Activated CD4-positive, alpha-beta T cell treated with anti-CD3 and anti-CD28 coated beads, Interleukin-2, amount 50 U/mL, for 4 hours (primary cell): ENCODE measurements at places on chromosomes 6 and 20.

GRCh38 chr6:3456898-3457709 is at the start of gene SLC22A23:
Gene SLC22A23 (minus strand): TSS chr6:3457050. CDS start chr6:3456559, 491 bp downstream.
- peak; percentile 66 for DNase-seq

DNA sequence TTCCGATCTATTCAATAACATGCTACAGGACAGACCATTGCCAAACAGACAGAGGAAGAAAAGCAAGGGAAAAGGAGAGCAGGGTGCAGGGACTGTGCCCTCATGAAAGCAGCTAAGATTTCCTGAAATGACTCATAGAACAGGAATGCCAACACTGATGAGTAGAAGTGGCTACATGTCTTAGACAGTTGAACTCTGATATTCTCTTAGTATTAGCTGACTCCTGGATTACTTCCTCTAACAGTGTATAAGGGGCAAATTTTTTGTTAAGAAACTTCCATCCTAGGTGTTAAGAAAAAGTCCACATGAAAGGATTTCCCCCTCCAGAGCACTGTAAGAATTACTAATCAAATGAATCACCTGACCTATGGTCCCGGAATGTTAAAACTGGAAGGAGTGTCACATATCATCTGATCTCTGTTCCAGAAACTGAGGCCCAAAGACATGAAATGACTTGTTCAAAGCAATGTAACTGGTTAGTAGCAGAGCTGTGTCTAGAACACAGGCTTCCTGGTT is 224.9 kb downstream of the IBTK start:
- no peak for DNase-seq

GRCh38 chr20:10777710-10778109 is 103.9 kb upstream of the JAG1 start:
- no peak for DNase-seq

DNA sequence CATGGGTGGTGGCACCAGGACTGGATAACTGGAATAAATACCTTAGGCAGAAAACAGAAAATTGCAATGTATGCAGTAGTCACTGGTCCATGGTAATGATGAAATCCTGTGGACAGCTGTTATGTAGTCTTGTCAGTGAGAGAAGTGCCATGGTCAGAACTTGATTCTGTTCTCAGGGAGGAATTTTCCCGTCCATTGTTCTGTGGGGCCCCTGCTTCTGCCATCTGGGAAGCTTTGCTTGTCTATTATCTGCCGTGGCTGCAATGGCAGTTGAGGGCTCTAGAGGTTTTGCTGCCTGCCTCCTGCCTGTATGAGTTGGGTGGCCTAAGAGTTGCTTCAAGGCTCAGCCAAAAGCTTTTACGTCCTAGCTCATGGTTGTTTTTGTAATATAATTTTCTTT is 126.8 kb upstream of the SLC35B3 start:
- no peak for DNase-seq

- no peak for DNase-seq
Observed at GRCh38 chr6:97316978-97317377, 34.0 kb upstream of the MMS22L start.

DNA sequence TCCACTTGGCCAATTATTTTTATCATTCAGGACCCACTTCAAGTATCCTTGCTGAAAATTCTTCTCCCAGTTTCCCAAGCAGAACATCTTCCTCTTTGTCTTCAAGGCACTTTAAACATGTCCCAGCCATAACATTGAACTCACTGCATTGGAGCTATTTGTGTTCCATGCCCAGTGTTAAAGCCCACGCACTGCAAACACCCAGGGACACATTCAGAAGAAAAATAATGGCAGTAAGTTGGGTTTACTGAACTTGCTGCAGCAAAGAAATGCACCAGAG is 1.6 kb upstream of the APMAP start:
- DNase-seq = no peak

GRCh38 chr6:8177721-8178120 is 75.4 kb upstream of the EEF1E1 start:
- DNase-seq = no peak

- no peak for DNase-seq
Observed at GRCh38 chr6:106422534-106422933, 62.0 kb downstream of the CRYBG1 start.

- no peak for DNase-seq
Observed at GRCh38 chr6:109117346-109118035, 22.2 kb downstream of the CEP57L1 start.

GRCh38 chr6:129586815-129587214 is 123.2 kb downstream of the ARHGAP18 start:
- no peak for DNase-seq

- no peak for DNase-seq
Observed at GRCh38 chr20:35007891-35008290, 52.2 kb downstream of the MYH7B start.

DNA sequence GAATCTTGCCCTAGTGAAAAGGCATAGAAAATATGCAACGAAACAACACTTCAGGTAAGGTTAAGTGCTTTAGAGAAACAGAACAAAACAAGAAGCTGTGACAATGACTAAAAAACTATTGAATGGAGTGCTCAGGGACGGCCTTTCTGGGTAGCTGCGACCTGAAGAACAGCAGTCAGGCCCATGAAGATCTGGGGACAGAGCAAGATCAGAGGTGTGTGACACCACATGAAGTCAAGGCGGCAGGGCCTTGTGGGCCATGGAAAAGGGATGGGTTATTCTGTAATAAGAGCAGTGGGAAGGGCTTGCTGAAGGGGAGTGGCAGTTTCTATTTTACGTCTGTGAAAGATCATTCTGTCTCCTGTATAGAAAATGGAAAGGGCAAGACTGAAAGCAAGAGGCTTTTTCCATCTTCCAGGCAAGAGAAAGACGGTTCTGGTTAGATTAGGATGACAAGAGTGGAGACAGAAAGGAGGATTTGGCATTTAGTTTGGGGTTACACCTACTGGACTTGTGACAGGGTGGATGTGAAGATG is 5.1 kb downstream of the UBE2V1 start:
- DNase-seq = no peak

GRCh38 chr20:1297486-1297885 is 31.4 kb downstream of the SNPH start:
- no peak for DNase-seq

DNA sequence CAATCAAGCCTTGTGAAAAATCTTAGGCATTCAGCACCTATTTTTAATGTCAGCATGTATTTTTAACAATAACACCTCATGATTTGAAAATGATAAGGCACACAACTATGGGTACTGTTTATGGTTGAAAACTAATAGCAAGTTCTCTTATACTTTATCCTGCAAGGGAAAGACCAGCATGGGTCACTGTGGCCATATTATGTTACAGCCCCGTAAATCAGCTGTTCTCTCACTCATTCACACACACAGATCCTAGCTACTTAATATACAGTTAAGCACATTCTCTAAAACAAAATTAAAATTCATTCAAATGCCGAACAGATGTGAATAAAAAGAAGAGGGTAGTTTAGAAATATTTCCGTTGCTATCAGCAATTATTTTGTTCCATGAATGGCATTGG is 224.4 kb downstream of the OGFRL1 start:
- no peak for DNase-seq

- no peak for DNase-seq
Observed at GRCh38 chr20:47106786-47107185, 212.1 kb downstream of the EYA2 start.

GRCh38 chr6:3527651-3527977 is 70.8 kb upstream of the SLC22A23 start:
- DNase-seq = no peak

- DNase-seq = no peak
Observed at GRCh38 chr6:90500458-90500857, 86.4 kb downstream of the MAP3K7 start.

DNA sequence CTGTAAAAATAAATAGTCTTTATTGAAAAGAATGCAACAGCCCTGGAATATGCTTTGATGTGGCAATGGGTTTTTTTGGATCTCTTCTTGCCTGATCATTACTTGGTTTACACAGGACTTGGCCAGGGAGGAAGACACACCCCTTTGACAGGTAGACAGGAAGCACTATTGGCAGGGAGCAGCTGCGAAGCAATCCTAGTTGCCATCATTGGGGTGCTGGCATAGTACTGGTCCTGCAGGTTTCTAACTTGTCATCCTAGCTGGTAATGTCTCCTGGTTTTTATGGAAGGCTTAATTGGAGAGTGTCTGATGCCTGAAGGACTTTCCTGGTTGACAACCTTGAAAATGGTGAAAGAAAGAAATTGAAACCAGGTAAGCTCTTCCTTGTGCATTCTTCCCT is 71.2 kb upstream of the CCN6 start:
- DNase-seq = no peak

- no peak for DNase-seq
Observed at GRCh38 chr6:28078836-28079235, 1.5 kb upstream of the ZNF165 start.

- no peak for DNase-seq
Observed at GRCh38 chr6:156658186-156658965, 118.8 kb upstream of the ARID1B start.

DNA sequence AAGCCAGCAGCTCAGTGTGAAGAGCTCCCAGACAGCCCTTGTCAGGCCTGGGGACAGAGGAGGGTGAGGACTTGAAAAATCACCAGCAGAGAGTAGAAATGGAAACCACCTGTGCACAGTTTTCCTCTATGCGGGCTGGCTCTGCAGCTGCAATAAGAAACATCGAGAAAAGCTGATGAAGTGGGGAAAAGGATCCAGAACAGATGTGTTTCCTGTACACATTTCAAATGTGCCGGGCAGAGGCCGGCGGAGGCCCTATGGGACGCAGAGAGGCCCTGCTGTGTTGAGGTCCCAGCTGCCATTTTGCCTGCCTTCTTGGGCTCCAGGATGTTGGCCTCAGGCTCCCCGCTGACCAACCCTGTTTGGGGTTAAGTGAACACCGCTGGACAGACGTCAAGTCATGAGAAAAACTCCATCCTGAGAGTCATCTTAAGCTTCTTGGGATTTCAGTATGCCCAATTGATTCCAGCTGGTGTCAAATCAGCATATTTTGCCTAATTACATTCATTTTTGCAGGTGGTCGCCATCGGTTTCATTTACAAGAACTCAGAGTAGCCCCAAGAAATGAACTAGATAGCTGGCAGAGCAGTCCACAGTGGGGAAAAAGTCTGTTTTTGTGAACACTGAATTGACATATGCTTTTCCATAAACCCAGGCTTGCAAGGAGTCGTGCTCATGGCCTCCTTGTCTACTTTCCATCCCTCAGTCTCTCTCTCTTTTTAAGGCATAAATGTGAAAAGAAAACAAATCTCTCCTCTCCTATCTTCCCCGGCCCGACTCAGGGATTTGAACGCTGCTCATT is 150.4 kb upstream of the PHACTR3 start:
- no peak for DNase-seq

- DNase-seq = no peak
Observed at GRCh38 chr20:44790638-44791393, 19.5 kb downstream of the RIMS4 start.

DNA sequence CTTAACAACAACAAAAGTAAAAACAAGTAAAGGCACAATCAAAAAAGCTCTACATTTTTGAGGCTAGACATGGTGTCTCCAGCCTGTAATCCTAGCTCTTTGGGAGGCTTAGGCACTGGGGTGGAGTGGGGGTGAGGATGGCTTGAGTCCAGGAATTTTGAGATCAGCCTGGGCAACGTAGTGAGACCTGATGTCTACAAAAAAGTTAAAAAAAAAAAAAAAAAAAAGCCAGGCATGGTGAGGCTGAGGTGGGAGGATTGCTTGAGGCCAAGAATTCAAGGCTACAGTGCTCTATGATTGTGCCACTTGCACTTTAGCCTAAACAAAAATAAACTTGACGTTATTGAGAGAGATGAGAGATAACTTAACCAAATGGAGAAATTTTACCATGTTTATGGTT is 60.1 kb downstream of the QKI start:
- DNase-seq = no peak

- DNase-seq = no peak
Observed at GRCh38 chr6:139406577-139407343, 32.3 kb upstream of the CITED2 start.

- DNase-seq = peak; percentile 39
Observed at GRCh38 chr6:26199057-26199772, 112.0 kb downstream of the HFE start.

DNA sequence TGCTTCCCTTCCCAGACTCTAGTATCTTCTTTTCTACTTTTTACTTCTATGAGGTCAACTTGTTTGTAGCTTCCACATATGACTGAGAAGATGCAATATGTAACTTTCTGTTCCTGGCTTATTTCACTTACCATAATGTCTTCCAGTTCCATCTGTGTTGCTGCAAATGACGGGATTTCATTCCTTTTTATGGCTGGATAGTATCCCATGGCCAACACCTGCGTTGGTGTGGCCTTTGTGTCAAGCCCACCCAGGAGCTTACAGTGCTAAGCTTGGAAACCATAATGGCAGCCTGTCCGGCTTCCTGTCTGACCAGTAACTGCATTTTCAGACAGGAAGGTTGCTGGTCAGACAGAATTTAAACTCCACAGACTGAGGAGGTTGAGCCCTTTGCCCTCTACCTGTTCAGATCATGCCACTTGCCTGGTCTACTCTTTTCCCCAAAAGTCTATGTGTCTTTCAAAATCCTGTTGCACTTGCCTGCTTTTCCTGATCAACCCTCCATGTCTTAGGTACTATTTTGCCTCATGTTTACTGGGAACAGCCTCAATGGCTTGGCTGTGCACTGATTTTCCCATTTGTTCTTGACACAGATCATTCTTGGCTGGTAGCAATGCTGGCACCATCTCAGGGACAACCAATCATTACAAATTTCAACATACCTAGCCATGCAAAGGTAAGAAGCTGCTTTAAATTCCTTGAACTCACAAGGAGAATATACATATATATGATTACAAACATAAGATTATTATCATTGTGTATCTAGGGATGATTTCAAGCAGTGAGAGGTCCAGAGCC is 114.3 kb upstream of the PLEKHG1 start:
- no peak for DNase-seq

DNA sequence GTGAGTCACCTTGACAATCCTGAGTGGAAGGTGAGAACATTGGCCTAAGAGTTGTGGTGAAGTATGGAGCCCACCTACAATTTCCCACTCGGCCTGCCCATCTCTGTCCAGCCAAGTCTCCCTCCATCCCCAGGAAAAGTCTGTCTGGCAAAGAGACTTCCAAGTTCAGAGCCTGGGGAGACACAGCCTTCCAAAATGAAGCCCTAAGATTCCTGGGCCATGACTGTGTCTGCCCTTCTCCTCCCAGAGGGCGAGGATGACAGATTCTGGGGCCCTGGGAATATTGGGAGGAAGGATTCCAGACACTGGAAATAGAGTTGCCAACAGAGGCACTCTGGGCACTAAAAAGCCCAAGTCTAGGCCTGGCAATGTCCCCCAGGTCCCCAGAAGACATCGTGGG is 176.8 kb downstream of the NFATC2 start:
- no peak for DNase-seq

DNA sequence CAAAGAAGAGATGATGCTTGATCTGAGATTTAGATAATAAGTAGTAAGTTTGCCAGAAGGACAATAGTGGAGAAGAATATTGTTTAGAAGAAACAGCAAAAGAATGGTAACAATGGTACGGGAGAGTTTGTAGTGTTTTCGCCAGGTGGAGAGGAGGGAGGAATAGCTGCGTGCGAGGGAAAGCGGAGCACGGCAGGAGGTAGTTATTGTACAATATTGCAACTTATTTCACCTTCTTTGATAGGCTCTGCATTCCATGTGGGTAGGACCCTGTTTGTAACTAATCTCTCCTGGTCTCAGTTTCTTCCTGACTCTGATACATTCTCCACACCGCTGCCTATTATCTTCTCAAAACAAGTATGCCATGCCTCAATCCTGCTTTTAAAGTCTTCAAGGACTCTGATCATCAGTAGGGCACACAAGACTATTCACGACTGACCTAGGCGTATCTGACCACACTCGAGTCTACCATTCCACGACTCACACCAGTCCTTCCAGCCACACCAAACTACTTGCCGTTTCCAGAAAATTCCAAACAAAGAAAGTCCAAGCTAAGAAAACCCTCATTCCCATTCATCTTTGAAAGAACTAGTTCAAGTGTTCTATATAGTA is 1.1 kb downstream of the PPIL4 start:
- no peak for DNase-seq
